H7 (cell line): ENCODE measurements at places on chromosomes 7 and 10. TPM values are rescaled to one million over a fixed set of nuclear protein-coding genes. Genes with fewer than 3 reads are reported as not detected.

DNA sequence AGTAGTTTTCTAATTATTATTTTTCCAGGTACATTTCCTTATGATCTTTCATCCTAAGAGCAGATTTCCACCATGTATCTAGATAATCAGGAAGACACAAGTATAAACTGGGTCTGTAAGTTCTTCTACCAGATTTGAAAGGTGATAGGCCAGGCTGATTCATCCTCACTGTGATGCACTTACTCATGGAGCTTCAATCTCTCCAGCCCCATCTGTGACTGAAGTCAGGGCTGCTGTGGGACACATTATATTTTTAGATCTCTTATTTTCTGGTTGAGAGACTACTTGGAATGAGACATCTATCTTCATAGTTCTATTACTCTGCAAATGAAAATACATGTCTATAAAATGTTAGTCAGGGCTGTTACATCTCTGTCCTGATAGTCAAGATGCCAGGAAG is 85.5 kb upstream of the SLC25A13 start:
- no peak for DNase-seq

- no peak for DNase-seq
Observed at GRCh38 chr10:130715686-130716670, 579.8 kb downstream of the GLRX3 start.

GRCh38 chr10:133253361-133253955 is 15.8 kb downstream of the VENTX start:
- no peak for DNase-seq

DNA sequence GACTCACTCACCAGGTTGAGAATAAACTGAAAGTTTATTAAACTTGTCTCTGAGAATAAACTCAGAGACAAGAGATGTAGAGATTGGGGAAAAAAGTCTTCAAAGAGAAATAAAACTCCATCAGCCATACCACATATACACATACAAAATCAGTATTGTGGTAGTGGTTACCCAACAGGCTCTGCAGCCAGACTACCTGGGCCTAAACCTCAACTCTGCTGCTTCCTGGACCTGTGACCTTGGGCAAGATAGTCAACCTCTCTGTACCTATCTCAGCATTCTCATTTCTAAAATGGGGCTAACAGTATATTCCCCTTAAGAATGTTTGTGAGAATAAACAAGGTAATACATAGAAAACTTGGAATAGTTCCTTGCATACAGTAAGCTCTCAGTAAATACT is 15.3 kb downstream of the TPK1 start:
- no peak for DNase-seq

GRCh38 chr10:104317269-104317710 is 21.0 kb downstream of the ITPRIP start:
- DNase-seq: peak; percentile 66

DNA sequence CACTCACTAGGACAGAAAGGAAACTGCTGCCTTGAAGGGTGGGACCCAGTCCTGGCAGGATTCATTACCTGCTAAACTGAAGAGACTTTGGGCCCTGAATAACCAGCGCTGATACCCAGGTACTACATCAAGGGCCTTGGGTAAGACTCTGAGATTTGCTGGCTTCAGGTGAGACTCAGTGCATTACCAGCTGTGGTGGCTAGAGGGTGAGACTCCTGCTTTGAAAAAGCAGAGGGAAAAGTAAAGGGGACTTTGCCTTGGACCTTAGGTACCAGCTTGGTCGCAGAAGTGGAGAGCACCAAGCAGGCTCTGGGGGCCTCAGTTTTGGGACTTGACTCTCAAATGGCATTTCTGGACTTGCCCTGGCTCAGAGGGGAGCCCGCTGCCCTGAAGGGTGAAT is 673.3 kb downstream of the NXPH1 start:
- no peak for DNase-seq

DNA sequence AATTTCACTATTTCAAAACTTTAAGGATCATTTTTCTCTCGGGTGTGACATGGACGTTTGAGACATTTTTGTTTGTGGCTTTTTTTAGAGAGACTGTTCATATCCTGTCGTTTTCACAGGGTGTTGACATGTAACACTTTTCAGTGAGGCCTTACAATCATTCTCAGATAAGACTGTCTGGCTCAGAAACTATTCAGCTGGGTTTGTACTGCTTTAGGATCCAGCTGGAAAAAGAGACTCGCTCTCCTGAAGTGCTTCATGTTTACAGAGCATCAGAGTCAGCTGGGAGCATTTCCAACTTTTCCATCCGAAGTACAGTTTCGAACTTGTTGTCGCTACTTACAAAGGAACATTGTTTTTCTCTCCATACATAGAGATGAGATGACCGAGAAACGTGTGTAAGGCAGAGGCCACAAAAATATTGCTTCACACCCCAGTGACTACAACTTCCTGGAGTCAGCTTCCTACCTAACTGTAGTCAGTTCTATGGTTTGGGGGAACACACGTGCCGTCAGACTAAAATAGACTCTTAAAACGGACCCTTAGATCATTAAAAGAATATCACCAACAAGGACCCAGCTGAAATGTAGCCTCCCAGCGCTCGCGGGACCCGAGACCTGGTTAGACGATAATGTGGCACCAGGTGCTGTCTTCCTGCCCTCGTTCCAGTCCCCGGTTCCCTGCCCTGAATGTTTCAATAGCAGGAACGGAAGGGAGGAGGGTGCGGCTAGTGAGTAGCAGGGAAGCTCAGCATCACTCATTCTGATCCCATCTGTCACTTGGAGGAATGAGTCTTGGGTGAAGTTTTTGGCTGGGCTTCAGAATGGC is 78.0 kb downstream of the MKI67 start:
- DNase-seq: no peak

DNA sequence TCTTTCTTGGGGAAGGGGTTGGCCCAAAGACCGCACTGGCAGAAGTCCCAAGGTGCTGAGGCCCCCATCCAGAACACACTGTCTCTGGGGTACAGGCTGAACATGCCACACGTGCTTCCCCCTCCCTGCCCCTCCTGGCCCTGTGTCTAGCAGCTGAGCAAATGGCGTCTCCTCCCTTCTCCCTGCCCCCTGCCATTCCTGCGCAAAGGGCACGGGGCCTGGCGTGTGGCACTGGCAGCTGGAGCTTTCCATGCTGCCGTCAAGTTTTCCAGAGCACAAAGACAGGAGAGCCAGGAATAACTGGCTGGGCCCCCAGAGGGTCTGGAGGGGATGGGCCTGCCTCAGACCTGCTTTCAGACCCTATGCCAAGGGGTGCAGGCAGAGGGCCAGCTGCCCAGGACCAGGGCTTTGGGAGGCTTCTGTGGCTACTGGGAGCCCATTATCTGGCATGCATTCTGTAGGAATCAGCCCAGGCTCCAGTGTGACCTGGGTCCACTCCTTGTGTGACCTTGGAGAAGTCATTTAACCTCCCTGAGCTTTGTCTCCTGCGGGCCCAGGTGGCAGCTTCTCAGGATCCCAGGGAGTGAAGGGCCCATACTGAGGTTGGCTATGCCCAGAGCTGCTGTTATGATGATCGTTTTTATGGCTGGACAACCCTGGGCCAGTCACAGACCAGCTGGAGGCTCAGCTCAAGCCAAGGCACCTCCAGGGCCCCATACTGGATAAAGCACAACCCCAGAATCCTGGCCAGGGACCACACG is 710 bp upstream of the LDB3 start:
- DNase-seq: no peak

DNA sequence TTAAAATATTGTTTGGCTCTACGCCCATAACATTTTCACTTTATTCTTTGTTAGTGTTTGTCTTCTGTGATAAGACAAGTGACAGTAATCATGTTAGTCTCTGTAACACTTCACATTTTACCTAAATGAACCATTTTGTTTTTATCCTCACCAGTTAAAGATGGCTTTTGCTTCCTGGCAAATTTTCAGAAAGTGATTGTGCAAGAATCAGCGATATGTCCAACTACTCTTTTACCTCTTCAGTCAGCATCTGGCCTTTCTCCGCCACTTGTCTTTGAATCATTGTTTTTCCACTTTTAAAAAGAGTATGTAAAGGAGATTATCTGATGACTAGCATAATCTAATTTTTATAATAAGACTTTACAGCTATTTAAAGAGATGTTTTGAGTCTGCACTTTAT is 3.5 kb downstream of the DGKB start:
- no peak for DNase-seq

DNA sequence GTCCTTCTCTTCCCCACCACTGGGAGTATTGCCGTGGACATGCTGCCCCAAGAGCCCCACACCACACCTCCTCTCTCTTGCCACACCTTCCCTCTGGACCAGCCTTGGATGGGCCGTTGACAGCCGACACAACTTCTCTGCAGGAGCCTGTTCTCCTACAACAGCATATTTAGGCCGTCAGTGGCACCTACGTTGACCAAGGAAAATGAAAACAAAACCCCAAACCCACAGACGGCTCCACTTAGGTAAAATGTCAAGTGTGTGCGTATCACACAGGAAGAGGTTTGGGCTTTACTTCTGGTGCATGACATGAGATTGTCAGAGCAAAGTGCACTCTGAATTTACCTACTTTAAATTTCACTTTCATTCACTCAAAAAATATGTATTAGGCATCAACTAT is 246.6 kb downstream of the ZMYND11 start:
- no peak for DNase-seq

DNA sequence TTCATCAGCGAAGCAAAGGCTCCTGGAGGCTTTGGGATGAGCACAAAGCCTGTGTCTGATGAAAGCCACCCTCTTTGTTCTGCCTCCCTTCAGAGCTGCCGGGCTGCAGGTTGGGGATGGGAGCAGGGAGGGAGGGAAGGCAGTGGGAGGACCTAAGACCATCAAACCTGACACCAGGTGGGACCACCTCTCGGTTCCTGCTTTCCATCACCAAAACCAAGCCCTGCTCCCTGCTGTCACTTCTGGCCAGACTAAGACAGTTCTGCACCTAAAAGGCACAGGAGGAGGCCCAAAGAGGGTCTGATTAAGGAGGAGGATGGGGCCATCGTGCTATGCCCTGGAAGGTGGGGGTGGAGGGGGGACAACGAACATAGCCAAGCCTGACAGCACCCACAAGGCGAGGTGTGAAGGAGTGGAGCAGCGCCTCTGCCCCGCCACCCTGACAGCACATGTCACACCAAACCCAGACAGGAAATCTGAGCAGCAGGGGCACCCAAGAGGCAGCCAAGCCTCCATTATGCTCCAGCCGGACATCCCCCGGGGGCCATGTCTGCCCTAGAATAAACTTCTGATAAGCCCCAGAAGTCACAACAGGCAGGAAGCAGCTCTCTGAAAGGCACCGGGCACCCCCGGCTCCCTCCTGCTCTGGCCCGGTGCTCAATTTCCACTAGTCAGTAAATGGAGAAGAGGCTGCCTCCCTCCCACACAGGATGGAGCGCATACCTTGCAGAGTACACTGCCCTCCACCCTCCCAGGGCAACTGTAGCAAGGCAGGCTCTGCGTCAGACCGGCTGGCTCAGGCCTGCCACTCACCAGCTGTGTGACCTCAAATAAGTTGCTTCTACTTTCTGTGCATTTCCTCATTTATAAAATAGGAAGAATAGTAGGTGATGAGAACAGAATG is 48.9 kb downstream of the DLG5 start:
- peak; percentile 85 for DNase-seq

- no peak for DNase-seq
Observed at GRCh38 chr10:118383063-118383689, 41.1 kb upstream of the FAM204A start.

GRCh38 chr7:122515404-122515803 is 183.5 kb downstream of the RNF133 start:
- DNase-seq: no peak

GRCh38 chr7:128176696-128177095 is 64.4 kb upstream of the LEP start:
- DNase-seq: no peak

DNA sequence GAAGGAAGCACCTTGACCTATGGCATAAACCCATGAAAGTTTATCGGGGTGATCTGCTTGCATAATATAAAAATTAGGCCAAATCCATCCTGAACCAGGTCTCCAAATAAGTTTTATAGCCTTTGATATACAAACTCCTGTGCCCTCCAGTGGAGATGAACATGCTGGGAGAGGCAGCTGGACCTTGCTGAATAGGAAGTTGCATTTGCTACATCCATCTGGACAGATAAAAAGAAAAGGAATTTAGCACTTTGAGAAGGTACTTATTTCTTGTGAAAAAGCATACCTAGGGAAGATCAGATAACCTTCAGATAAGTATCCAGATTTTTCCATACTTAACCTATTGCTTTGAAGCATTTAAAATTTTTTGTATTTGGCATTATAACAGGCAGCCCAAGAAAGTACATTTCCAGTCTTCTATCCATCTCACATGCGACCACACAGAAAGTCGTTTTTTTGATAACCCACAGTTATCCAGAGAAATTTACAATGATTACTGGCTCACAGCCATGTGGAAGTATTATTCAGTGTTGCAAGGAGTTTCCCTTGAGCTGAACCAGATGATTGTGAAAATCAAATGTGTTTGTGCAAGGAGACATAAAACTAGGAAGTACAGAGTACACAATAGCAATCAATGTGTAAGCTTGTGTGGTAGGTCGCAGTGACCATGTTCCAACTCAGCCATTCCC is 124.4 kb upstream of the STK17A start:
- no peak for DNase-seq

DNA sequence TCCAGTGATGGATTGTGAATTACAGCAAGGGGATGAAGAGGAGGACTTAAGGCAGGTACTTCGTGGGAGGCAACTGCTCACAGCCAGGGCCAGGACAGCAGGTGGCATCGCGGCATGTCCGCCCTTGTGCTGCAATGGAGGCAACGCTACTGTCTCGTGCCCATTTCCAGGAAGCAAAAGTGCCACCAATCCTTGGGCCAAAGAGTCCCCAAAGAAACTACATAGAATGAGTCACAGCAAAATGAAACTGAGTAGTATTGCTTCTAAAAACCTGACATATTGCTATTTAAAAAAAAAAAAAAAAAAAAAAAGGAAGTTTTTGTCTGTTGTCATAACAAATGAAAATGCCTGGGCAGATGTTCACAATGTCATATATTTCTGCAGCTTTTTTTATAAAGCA is 46.6 kb downstream of the RSU1 start:
- DNase-seq: no peak

GRCh38 chr10:124616040-124616835 is 127.9 kb downstream of the FAM53B start:
- no peak for DNase-seq

The GDF2 gene
- total RNA-seq: not detected in 2 replicates

The ANXA8 gene
- 0.15 TPM in 1 of 2 replicates, not detected in the other for total RNA-seq

The INMT gene
- 1.0 and 3.9 TPM in 2 replicates for total RNA-seq

The ADO gene
- total RNA-seq: 48.5 and 51.0 TPM in 2 replicates

The INA gene
- 25.0 and 29.5 TPM in 2 replicates for total RNA-seq

The PARP12 gene
- 5.0 and 6.6 TPM in 2 replicates for total RNA-seq

The ICA1 gene
- 5.4 and 11.8 TPM in 2 replicates for total RNA-seq

The ASAH2 gene
- total RNA-seq: 0.59 and 4.4 TPM in 2 replicates
